NCI-H1694 treated with DMSO at 0.1 percent for 48 hours (cell line): ENCODE measurements at places on chromosomes 16 and 17.

GRCh38 chr17:32558326-32558955 is 71.6 kb downstream of the CDK5R1 start:
- DNase-seq = no peak

- DNase-seq = no peak
Observed at GRCh38 chr17:68034452-68034776, 1.1 kb upstream of the KPNA2 start.

GRCh38 chr17:18248300-18248731 is 10.2 kb downstream of the FLII start:
- peak; percentile 58 for DNase-seq

- DNase-seq = no peak
Observed at GRCh38 chr16:70434484-70435260, 4.2 kb downstream of the ST3GAL2 start.

GRCh38 chr17:63679214-63679613 is 20.7 kb downstream of the LIMD2 start:
- DNase-seq = no peak

GRCh38 chr16:87324411-87325275 is 7.5 kb upstream of the C16orf95 start:
- peak; percentile 37 for DNase-seq

GRCh38 chr17:31699281-31699680 is 159.8 kb downstream of the COPRS start:
- no peak for DNase-seq

DNA sequence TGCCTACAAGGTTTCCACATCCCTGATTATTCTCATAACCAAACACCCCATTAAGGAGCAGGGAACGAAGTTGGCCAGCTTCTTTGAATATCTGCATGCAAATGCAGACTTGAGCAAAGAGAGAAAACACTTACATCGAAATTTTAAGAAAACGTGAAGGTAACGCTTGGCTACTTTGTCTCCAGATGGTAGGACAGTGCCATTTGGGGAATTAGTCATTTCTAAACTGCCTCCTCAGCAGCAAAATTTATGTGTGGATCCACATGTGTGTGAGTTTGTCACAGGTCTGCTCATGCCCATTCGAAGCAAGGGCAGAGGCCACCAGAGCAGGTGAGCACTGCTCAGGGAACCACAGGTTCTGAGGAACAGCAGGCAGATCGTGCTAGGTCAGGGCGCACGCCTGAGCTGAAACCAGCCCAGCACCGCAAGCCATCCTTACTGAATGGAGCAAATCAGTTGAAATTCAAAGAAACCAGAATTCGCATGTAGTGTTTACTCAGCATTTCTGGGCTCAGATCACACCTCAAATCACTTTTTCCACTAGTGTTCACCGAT is 80.1 kb downstream of the SOCS1 start:
- no peak for DNase-seq

DNA sequence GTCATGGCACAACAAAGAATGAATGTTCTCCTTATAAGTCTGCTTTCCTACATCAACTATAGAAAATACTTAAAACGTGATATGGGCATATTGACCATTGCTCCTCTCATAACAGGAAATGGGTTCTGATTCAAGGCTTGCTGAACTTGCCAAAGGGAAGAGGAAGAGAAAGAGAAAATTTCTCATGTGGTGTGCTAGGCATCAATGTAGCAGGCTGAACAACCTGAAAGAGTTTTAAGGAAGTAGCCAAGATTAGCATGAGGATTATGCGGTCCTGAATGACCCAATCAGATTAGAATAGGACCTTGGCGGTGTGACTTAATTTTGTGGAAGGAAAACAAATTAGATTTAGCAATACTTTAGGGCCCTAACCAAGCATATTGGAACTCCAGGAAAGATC is 617.7 kb upstream of the CDH11 start:
- no peak for DNase-seq
